Calu3 (cell line): ENCODE measurements at places on chromosomes 5 and 9. TPM values are rescaled to one million over a fixed set of nuclear protein-coding genes. Genes with fewer than 3 reads are reported as not detected.
A peak's percentile ranks its signal among the peaks of the same experiment; 100 is the strongest.

GRCh38 chr9:88998911-88999310 lies 7.6 kb downstream of the S1PR3 start:
- DNase-seq: no peak
- H3K4me1 ChIP-seq: no peaks in the 10 kb centered on the region
- no peaks in the 10 kb centered on the region for H3K27me3 ChIP-seq
- no peak overlapping the region for H3K4me3 ChIP-seq
- no peak overlapping the region for H3K27ac ChIP-seq

GRCh38 chr5:116938488-116938887 lies 363.9 kb upstream of the SEMA6A start:
- no peaks in the 10 kb centered on the region for H3K4me1 ChIP-seq
- no peak overlapping the region for H3K4me3 ChIP-seq
- H3K27me3 ChIP-seq: no peaks in the 10 kb centered on the region
- H3K27ac ChIP-seq: no peak overlapping the region
- H3K36me3 ChIP-seq: no peaks in the 10 kb centered on the region

DNA sequence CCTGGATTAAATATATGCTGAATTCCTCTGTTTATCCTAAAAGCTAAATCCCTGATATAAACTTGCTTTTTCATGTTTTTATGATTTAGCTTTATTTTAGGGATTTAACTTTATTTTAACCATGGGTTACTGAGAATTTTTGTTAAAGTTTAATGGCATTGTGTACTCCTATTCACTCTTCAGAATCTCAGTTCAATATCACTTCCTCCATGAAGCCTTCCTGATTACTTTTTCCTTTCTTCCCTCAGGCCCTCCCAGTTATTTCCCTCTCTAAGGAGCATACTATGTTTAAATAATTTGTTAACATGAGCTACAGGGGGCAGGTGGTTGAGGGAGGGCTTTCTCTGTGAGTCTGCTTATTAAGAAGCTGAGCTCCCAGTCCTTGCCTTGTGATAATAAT lies 149.9 kb downstream of the MTX3 start:
- peaks cover 36% of the 10 kb centered on the region for H3K27me3 ChIP-seq
- no peak for DNase-seq
- no peaks in the 10 kb centered on the region for H3K36me3 ChIP-seq
- no peak overlapping the region for H3K27ac ChIP-seq
- no peaks in the 10 kb centered on the region for H3K4me1 ChIP-seq

DNA sequence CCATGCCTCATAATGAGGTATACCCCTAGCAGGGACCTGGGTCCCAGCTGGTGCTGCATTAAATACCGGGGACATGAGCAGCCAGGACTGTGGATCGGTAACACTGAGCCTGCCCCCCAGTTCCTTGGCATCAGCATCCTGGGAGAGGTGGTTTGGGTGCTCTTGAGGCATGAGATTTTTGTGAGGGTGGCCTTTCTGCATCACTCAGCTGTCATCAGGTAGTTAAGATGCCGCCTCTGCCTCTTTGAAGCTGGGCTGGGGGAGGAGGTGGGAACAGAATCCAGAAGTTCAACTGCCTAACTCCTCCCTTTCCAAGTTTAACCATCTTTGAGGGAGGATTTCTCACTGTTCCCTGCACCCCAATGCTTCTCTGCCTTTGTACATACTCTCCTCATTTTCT lies 112.7 kb downstream of the PDZD2 start:
- no peak overlapping the region for H3K4me3 ChIP-seq
- H3K36me3 ChIP-seq: no peaks in the 10 kb centered on the region
- no peaks in the 10 kb centered on the region for H3K4me1 ChIP-seq
- no peak for DNase-seq

GRCh38 chr5:122321921-122322320 lies 9.9 kb downstream of the SNCAIP start:
- no peak overlapping the region for H3K4me3 ChIP-seq
- DNase-seq: no peak
- H3K4me1 ChIP-seq: no peaks in the 10 kb centered on the region
- no peaks in the 10 kb centered on the region for H3K36me3 ChIP-seq

DNA sequence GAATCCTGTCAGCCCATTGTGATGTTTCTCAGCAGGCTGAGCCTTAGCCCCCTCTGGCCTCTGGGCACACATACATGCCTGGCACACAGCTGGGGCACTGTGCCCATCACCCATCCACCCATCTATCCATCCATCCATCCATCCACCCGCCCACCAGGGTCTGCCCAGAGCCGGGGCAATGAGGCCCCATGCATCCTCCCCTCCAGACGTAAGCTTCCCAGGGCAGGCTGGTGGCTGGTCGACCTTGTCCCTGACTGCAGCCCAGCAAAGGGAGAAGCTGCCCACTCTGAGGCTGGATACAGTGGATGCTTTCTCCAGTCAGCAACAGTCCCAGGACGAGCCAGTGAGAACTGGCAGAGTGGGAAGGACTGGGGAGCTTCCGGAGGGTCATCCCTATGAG lies 21.1 kb upstream of the SLC25A51 start:
- no peaks in the 10 kb centered on the region for H3K27me3 ChIP-seq
- no peak overlapping the region for H3K27ac ChIP-seq
- H3K4me1 ChIP-seq: no peaks in the 10 kb centered on the region

DNA sequence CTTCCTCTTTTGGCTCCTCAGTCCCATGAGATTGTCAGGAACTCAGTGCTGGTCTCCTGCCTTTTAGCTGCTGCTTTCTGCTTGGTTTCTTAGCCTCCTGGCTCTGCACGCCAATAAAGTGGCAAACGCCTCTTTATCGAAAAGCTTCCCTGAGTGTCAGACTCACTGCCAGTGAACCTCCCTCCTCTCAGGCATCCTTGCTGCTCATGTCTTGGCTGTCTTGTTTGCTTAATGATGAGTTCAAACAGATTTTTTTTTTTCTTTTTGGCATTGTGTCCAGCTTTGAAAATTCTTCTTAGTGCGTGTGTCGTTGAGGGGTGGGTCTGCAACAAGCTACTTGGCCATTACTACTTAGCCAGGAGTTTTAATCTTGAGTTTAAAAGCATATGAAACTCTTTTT lies 14.9 kb downstream of the RASGRF2 start:
- peaks cover 15% of the 10 kb centered on the region for H3K4me1 ChIP-seq
- DNase-seq: no peak
- no peak overlapping the region for H3K4me3 ChIP-seq
- no peaks in the 10 kb centered on the region for H3K27me3 ChIP-seq

- no peaks in the 10 kb centered on the region for H3K27me3 ChIP-seq
- no peak overlapping the region for H3K27ac ChIP-seq
- DNase-seq: peak; percentile 49
- H3K36me3 ChIP-seq: peaks cover 9% of the 10 kb centered on the region
- H3K4me3 ChIP-seq: peak overlapping the region; percentile 58
Observed at GRCh38 chr9:115118879-115119218, 892 bp upstream of the TNC start.

DNA sequence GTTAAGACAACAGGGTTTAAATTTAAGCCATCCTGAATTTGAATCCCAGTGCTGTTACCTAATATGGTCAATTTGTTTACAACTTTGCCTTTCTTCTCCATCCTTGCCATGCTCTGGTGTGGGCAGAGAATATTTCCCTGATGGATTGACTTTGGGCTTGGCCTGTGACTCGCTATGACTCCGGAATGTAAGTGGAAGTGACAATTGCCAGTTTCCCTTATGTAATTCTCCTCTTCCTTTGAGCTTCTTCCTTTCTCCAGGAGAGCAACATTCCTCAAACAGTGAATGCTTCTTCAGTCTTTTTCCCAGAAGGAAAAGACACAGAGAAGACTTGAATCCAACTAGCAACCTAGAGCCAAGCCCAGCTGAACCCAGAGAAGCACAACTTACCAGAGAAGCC lies 159.1 kb downstream of the LURAP1L start:
- H3K4me3 ChIP-seq: no peak overlapping the region
- no peak for DNase-seq
- H3K27me3 ChIP-seq: no peaks in the 10 kb centered on the region
- H3K4me1 ChIP-seq: no peaks in the 10 kb centered on the region
- H3K36me3 ChIP-seq: no peaks in the 10 kb centered on the region
- H3K27ac ChIP-seq: no peak overlapping the region

Gene RNF180
- total RNA-seq: 2.1 and 2.4 TPM in 2 replicates
